ENCODE measurements at places on chromosomes 1 and 21.

- DNase-seq, result no peak
Observed at GRCh38 chr1:206939841-206940587, 6.3 kb downstream of the PIGR start.

DNA sequence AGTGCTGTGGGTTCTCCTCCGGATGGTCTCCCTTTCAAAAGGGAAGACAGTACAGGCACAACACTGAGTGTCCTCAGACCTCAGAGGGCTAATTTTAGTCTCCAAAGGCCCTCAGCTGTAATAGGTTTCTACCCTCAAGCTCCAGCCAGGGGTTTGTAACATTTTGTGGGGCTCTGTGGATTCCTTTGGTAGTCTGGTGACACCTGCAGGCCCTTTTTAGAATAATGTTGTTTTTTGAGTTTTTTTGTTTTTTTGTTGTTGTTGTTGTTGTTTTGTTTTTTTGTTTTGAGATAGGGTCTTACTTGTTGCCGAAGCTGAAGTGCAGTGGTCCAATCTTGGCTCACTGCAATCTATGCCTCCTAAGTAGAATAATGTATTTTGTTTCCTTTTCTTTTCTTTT lies 15.0 kb upstream of the TMEM201 start:
- DNase-seq, result no peak

DNA sequence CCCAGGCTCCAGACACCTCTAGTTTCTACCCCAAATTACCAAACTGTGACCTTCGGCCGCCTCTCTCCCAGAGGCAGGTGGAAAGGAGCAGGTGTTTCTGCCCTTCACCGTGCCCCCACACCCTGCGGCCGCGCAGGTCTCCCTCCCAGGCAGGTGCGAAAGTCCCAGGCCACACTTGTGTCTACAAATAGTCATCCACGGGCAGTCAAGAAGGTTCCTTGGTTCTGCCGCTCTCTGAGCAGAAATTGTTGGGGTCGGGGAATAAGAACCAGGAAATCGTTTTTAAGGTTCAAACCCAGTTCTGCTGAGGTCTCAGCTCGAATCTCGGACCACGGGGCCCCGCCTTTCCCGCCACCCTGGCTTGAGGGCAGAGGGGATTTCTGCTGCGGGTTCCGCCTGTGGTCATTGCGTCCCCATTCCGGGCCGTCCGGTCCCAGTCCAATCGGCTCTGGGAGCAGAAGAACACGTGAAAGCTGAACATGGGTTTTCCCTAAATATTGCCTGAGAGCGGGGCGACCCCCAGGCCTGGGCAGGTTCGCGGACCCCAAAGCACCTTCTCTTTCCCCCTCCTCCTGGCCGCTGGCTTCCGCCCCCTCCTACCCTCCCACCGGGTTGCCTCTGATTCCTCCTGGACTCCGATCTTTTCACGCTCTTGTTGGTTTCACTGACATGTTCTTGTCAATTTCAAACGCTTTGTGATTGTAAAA lies 1.2 kb upstream of the ATF3 start:
- peak; percentile 54 for DNase-seq

GRCh38 chr1:99176753-99177152 lies 87.5 kb upstream of the PLPPR4 start:
- DNase-seq, result no peak

GRCh38 chr1:74504125-74504932 lies 8.1 kb downstream of the LRRC53 start:
- DNase-seq, result no peak

Measured in left ventricle myocardium superior (tissue), 1 donor.